CD4-positive, alpha-beta T cell treated with Interleukin-6 at 100 ng/mL for 8 hours (primary cell): ENCODE measurements at places on chromosomes 2 and 18.

DNA sequence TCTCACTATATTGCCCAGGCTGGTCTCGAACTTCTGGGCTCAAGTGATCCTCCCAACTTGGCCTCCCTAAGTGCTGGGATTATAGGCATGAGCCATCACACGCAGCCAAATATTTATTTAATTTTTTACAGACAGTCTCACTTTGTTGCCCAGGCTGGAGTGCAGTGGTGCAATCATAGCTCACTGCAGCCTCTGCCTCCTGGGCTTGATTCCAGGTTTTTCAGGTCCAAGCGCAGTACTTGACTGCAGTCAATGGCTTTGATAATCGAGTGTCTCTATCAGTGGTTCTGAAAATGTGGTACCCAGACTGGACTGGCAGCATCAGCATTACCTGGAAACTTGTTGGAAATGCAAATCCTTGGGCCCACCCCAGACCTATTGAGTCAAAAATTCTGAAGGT lies 63.1 kb downstream of the PLB1 start:
- DNase-seq, result no peak

- no peak for DNase-seq
Observed at GRCh38 chr2:179862898-179863458, 1.6 kb upstream of the ZNF385B start.

DNA sequence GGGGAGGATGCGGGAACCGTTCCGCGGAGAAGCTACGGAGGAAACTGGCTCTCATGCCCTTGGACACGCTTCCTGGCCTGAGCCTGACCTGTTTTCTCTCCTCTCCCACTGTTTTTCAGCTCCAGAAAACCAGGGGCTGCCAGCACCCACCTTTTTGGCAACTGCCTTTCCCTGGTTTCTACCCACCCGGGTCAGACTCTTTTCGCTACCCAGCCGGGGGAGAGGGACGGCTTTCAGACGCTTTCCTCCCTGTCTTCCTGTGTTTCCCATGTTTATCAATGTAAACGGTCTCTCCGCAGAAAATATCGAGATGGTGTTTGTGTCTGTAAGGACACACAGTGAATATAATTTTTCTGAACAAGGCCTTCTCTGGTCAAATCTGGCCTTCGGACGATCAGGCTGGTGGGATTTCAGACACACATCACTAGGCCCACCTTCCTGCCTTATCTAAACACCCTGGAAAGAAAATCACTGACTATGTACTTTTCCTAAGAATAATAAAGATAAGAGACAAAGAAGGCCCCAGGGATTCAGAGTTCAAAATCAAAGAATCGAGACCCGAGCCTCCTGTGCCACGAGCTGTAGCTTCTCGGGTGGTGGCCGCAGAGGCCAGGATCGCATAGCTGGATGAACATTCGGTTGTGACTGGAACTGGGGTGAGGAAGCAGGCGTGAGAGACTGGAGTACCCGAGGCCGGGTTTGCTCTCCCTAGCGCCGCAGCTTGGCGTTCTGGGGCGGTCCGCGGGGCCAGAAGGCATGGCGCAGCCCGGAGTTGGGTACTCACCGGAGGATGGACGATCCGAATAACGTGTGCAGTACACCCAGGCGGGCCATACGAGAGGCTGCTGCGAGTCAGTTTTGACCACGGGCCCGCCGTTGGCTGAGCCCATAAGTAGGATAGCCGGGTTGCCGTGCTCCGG lies 1.7 kb downstream of the EN1 start:
- DNase-seq, result no peak

DNA sequence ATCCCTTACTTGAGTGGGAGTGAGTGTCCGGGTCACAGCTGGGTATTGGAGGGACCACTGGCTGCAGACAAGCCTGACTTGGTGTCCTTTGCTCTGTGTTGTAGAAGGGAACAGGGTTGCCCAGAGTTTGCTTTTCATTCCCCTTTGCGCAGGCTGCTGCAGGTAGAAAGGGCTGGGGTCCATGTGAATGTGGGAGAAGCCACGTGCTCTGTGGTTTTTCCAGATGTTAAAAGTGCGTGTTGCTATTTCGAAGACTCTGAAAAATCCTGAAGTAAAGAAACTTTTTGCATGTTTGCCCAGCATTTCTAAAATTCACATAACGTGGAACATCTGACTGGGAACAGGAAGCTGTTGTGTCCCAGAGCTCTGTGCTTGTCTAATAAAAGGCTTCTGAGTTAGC lies 28.8 kb downstream of the GLI2 start:
- DNase-seq, result no peak

DNA sequence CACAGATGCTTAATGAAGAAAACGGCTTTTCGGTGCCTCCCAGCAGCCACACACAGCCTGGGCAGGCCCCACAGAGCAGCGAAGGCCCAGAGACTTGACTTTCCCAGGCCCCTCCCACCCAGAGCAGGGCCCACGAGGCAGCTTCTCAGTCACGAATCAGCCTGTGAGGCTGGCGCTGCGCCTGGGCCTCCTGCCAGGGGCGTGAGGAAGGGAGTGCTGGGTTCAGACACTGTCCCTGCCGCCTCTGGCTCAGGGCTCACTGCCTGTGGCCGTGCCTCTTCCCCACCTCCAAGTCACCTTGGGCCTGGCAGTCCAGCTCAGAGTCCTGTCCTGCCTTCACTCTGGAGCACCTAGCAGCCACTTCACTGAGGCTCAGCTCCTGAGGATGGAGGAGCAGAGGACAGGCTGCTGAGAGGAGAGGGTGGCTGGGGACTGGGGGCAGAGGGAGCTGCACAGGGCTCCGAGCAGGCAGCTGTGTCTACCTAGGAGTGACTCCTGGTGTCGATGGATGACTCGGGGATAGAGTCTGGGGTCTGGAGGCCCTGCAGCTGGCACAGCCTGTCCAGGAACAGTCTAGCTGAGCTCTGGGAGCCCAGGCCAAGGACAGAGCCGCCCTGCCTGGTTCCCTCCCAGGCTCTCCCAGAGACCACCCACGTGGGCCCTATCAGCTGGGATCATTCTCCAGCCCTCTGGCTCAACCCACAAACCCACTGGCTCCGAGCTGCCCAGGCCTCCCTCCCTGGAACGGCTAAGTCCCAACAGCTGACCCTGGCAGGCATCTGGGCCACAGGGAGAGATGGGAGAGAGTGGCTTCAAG lies 36.4 kb upstream of the FOSL2 start:
- peak; percentile 35 for DNase-seq

GRCh38 chr2:241273210-241274020 lies 42.1 kb downstream of the HDLBP start:
- DNase-seq, result no peak

GRCh38 chr2:213279116-213279620 lies 5.1 kb upstream of the SPAG16 start:
- no peak for DNase-seq

- DNase-seq, result no peak
Observed at GRCh38 chr2:73979686-73980085, 5.0 kb upstream of the TET3 start.

DNA sequence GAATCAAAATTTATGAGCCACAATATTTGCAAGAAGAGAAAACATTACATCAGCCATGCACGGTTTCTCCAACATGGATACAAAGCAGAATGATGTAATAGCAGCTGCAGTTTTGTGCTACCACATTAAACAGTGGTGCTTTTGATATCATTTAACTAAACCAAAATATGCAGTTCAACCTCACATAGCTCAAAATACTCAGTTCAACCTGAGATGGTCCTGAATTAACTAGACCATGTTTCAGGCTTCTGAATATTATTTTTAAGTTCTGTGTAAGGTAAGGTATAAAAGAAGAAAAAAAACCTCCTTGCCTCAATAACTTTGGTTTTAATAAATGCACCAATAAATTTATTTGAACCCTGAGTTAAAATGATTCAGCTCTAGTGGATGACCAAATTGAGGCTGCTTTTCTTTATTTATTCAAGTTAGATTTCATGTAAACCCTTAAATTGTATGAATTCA lies 18.8 kb upstream of the TSPYL6 start:
- no peak for DNase-seq

DNA sequence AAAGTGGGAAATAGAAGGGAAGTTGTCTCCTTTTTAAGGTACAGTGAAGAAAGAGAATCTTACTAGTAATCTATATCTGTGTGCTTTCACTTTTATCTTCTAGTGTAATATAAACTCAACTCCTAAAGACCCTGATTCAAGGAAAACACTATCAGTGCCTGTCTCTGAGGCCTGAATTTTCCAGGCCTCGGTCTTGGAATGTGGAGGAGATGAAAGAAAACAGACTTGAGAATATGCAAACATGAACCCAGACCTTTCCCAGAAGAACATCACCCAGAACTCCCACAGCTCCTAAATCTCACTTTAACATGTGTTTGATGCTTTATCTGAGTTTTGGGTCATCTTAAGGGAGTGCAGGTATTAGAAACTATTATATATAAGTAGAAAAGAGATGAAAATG lies 51.8 kb downstream of the EPB41L5 start:
- no peak for DNase-seq

DNA sequence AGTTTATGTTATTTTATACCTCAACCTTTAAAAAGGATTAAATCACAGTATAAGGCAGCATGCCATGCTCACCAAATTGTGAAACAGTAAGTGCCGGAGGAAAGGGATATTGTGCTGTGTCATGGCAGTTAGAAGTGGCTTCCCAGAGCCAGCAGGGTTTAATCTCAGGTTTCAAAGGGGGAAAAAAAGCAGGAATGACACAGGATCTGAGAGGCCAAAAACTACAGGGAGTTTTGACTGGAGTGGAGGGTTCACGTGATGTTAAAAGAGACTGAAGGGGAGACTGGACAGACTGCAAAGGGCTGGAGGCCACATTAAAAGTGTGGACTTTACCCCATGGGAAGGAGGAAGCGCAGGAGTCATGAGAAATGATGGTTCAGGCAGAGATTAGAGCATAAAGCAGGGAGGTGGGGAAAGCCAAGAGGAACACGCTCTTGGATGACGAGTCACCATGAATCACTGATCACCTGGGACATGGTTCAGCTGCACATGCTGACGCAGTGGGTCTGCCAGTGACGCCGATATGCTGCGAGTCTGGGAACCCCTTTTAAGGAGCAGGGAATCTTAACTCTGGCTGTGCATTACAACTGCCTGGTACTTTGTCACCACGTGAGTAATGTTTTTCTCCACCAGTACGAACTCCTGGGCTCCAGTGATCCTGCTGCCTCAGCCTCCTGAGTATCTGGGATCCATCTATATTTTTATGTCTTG lies 6.1 kb downstream of the CHMP1B start:
- no peak for DNase-seq

- DNase-seq, result no peak
Observed at GRCh38 chr2:14843507-14844204, 211.1 kb downstream of the LRATD1 start.

- no peak for DNase-seq
Observed at GRCh38 chr2:30847329-30847728, 40.1 kb upstream of the CAPN13 start.

DNA sequence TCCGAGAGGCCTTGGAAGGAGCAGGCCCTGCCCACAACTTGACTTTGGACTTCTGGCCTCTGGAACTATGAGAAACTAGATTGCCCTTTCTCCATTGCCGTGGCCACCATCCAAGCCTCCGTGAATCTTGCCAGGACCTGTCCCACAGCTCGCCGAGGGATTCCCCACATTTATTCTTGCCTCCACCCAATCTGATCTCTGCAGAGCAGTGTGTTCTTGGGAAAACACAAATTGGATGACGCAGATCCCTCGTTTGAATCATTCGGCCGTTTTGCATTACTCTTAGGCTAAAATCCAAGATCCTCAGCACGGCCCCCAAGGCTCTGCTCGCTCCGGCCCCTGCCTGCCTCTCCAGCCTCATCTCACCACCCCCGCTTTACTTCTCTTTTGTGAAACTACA lies 364.2 kb downstream of the ZNF516 start:
- no peak for DNase-seq

- DNase-seq, result no peak
Observed at GRCh38 chr2:173044686-173045085, 31.0 kb upstream of the MAP3K20 start.

- no peak for DNase-seq
Observed at GRCh38 chr2:176585791-176586190, 316.5 kb downstream of the MTX2 start.

- no peak for DNase-seq
Observed at GRCh38 chr2:154331784-154332183, 366.7 kb upstream of the KCNJ3 start.

GRCh38 chr2:14678761-14679160 lies 46.2 kb downstream of the LRATD1 start:
- DNase-seq, result no peak

GRCh38 chr18:21194871-21195771 lies 46.9 kb upstream of the GREB1L start:
- DNase-seq, result peak; percentile 7

GRCh38 chr2:223058952-223059716 lies 7.1 kb downstream of the KCNE4 start:
- DNase-seq, result no peak

DNA sequence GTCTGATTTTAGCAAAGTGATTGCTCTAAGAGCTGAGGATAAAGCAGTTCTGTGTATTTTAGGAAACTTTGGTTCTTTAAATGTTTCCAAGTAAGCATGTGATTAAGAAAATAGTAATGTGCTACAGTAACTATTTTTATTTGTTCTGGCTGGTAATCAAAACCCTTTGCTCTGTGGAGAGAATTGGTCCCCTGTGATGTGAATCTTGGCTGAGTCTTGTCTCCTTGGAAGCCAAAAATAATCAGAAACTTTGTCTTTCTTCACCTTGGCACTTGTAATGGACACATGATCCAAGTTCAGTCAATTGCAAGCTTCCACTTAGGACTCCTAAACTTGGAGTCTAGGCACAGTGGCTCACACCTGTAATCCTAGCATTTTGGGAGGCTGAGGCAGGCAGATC lies 422.7 kb upstream of the CDH20 start:
- no peak for DNase-seq

- DNase-seq, result no peak
Observed at GRCh38 chr2:176565641-176566323, 296.5 kb downstream of the MTX2 start.

- no peak for DNase-seq
Observed at GRCh38 chr2:219466816-219467735, 31.6 kb upstream of the GMPPA start.

DNA sequence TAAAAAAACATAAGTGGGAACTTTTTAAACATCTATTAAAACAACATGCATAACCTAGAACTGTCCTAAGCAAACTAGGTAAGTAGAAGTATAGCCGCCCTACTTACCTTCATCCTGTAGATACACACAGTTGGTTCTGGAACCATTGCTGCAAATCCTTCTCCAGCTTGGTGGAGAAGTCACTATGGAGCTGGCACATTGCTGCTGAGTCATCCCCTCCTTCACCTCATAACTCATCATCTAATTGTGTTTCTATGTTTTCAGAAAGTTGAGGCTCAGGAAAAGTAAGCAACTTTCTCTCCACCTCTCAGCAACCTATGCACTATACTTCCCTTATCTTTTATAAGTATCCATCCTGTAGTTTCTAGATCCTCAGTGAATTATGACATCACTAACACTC lies 269.8 kb upstream of the MMADHC start:
- no peak for DNase-seq
